ENCODE measurements at places on chromosomes 4 and X. TPM values are rescaled to one million over a fixed set of nuclear protein-coding genes. Genes with fewer than 3 reads are reported as not detected.

DNA sequence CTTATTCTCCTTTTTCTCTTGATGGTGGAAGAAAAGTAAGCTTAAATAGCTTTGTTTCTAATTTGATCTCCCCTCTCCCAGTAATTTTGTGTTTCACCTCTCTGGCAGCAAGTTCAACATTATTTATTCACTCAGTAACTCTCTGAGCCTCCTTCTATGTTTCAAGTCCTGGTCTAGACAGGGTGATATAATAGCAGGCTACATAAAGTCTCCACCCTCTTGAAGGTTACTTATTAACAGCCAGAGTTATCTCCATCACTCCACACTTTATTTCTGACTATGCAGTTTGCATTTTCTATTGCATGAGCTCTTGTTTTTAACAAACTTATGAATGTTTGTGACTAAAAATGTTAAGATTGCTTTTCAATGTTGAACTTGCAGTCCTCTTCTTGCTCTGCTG is 17.8 kb upstream of the ANOS1 start:
- no peak for DNase-seq

DNA sequence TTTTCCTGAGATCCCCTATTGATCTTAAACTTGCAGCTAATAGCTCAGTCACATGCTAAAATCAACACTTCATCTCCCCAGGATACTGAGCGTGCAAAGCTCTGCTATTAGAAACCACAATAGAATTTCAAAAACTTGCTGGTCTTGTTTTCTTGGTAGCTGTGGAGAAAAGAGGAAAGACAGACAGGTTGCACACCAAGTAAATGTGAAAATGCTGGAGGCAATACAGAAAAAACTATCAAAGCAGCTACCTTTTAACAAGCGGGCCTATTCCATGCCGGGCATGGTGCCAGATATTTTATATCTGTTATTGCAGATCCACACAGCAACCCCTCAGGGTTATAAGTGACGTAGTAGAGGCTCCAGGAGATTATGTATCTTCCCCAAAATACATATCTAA is 171.9 kb downstream of the DCTD start:
- no peak for DNase-seq

The RS1 gene
- total RNA-seq: not detected

The BEX4 gene
- total RNA-seq: 85.0 TPM

DNA sequence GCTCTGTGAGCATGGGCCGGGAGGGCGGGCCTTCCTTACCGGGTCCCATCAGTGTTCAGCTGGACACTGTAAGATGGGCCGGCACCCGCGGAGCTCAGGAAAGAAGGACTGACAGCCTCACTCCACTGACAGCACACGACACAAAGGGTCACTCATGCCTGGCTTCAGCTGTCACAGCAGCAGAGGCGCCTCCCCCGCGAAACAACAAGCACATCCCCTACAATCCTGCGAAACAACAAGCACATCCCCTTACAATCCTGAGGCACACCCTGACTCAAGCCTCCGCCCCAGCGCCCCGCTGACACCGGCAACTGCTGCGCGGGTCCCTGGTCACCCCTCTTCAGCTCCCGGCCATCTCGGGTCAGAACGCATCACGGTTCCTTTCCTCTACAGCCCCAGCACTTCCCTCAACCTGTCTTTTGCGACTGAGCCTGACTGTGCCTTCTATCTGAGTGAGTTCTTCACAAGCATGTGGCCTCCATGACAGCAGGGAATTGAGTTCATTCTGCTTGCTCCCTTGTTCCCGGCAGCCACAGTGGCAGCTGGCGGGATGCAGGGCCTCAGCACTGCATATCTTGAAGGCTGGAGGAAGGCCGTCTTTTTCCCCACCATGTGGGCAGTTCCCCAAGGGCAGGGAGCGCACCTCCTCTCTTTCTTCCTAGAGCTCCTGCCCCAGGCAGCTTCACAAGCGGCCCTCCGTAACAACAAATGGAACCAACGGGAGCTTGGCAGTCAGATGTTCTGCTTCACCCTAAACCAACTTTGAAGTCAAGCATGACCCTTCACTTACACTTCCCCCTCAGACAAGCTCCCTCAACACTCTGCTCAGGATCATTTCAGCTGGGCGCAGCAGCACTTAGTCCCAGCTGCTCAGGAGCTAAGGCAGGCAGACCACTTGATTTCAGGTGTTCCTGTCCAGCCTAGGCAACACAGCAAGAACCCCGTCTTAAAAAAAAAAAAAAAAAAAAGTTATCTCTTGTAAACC is 39.6 kb downstream of the SCD5 start:
- DNase-seq: no peak

Data from endothelial cell (in vitro differentiated cells).